Stimulated activated CD4-positive, alpha-beta T cell treated with anti-CD3 and anti-CD28 coated beads, Interleukin-4, amount 100 ng/mL, for 48 hours (primary cell): ENCODE measurements at places on chromosomes 6 and 20.

DNA sequence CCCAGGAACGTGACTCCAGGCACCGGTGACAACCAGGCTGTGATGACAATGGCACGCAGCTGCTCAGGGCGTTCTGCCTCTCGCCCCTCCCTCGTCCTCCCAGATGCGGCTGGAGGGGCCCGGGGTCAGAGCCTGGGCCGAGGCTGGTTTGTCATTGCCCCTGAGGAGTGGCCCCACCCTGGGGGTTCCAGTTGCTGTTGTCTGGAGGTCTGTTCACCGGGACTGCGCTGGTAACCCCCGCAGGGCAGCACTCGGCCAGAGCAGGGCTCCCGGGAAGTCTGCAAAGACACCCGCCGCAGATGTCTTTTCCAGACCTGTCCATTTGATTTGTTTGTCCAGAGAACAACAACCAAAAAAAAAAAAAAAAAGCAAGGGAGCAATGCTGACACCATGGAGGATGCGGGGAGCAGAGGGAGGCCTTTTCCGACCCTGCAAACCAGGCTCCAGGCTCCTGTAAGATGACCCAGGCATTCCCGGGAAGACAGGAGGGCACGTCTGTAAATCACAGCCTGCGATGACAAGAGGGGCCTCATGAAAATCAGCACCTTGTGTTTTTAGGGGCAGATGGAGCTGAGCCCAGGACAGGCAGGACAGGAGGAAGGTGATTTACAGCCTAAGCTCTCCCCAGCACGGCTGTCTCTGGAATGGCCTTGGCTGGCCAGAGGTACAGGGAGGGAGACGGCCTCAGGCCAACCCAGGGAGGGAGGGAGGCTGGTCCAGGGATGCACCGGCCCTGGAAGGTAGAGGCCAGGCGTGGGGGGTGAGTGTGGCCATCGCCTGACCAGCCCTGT is 189.3 kb downstream of the ERMARD start:
- DNase-seq: no peak

- peak; percentile 50 for DNase-seq
Measured at GRCh38 chr6:169723200-169723909, 945 bp downstream of the PHF10 start.

- no peak for DNase-seq
Measured at GRCh38 chr20:20407891-20408805, 40.2 kb downstream of the INSM1 start.

- no peak for DNase-seq
Measured at GRCh38 chr6:70547313-70547712, 19.4 kb upstream of the SDHAF4 start.
